ENCODE measurements at places on chromosomes 1 and 21.

DNA sequence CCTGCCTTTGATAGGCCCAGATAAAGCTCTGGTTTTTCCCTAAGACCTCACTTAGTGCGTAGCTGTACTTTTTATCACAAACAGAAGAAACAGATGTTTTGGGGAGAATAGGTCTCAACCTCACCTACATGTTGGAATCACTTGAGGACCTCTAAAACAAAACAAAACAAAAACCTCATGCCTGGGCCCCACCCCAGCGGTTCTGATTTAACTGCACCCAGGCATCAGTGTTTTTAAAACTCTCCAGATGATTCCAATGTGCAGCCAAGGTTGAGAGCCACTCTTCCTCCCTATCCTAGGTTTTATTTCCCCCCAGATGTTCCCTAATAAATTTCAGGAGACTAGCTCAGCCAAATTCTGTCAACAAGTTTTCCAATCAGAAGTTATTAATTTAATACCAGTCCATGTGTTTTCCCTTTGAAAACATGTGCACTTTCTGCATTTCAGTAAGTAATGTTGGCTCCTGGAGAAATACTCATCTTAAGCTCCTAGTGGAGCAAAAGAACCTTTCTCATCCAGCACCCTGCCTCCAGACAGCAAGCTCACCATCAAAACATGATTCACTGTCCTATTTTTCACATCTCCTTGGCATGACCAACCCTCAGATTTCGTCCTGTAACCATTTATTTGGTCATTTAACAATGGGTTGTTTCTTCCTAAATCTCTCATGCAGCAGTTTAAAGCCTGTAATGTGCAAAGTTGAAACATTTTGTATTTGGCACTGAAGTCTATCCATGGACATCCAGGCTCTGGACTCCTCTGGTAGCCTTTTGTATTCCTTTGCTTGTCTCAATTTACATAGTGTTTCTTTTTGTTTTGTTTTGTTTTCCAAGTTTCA lies 27.5 kb downstream of the LRRC8C start:
- no peak for DNase-seq

DNA sequence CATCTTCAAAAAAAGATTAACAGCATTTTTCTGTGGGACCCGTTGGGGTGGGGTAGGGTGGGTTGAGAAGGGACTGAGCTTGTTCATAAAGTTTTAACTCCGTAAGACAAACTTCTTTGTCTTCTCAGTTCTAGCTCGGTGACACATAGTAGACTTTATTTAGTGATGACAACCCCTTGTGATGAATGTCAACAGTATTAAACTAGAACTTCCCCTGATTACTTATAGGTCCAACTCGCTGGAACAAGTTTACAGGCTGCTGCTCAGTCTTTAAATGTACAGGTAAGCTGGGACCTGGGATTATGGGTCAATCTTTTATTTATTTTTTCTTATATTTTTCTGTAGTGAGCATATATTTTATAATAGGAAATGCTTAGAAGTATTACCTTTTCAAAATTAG lies 148.4 kb downstream of the CD247 start:
- DNase-seq, result no peak

GRCh38 chr1:171488190-171488929 lies 3.0 kb downstream of the PRRC2C start:
- DNase-seq, result no peak

DNA sequence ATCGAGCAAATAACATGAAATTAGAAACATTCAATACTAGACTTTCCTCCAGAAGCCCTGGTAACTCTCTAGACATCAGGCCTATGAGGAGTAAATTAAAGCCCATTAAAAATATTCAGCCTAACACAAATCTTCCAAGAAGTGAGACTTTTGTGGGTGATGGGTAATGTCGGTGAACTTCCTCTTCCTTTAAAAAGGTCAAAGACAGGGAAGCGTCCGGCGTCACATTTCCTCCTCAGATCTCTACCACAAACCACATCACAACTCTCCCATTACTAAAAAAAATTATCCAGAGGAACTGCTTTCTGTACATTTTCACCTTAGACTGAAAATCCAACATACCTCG lies 1.4 kb downstream of the EIF4G3 start:
- DNase-seq, result no peak

- no peak for DNase-seq
Measured at GRCh38 chr1:200979574-200980451, 43.7 kb downstream of the KIF21B start.

DNA sequence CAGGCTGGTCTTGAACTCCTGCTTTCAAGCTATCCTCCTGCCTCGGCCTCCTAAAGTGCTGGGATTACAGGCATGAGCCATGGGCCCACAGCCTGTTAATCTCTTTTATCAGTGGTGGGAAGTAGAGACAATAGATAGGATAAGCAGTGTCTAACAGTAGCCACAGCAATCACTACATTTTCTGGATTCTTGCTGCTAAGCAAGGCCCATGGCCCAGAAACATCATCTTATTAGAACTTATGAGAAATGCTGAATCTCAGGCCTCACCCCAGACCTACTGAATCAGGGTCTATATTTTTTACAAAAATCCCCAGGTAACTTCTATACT lies 29.7 kb downstream of the IGFN1 start:
- no peak for DNase-seq

DNA sequence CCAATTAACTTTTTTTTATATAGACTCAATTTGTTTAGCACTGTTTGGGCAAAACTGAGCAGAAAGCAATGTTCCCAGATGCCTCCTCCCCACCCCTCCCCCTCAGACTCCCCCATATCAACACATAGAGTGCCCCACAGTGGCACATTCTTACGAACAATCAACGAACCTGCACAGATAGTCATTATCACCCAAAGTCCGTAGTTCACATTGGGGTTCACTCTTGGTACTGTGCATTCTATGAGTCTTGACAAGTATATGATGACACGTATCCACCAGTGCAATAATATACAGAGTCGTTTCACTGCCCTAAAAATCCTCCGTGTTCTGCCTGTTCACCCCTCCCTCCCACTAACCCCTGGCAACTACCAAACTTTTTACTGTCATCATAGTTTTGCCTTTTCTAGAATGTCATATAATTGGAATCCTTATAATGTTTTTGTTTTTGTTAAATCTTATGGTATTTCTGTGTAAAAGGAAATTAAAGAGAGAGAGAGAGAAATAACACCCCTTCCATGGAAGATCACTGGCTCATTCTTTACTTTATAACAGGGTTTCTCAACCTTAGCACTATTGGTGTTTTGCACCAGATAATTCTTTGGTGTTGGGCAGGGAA lies 37.2 kb upstream of the HNRNPU start:
- DNase-seq, result no peak

DNA sequence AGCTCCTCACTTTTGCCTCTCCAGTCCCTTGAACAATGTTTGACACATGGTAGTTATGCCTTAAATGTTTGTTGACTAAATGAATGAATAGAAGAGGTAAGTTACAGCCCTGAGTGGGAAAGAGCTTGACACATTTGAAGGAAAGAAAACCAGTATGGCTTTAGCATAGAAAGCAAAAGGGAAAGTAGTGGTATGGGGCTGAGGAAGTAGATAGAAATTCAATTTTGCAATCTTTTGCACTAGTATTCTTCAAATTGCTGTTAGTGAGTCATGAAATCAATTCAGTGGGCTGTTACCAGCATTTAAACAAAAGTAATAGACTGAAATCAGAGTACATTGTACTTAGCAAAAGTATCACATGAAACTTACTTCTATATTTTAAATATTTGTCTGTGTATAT lies 21.1 kb downstream of the PLA2G4A start:
- no peak for DNase-seq

- DNase-seq, result peak; percentile 21
Measured at GRCh38 chr1:79373481-79374125, 367.1 kb upstream of the ADGRL4 start.

DNA sequence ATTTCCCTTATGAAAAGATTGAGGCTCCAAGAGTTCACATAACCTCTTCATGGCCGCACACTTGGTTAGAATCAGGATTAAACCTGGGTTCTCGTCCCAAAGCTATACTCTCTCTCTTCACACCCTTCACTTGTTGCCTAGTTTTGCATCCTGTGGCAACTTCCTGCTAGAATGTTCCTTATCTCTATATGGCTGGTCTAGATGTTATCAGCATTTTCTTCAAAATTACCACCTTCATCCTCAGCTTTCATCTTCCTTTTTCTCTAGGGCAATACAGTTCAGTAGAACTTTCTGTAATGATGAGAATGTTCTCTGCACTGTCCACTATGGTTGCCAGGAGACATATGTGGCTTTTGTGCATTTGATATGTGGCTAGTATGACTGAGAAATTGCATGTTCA lies 31.1 kb upstream of the BCAR3 start:
- no peak for DNase-seq

DNA sequence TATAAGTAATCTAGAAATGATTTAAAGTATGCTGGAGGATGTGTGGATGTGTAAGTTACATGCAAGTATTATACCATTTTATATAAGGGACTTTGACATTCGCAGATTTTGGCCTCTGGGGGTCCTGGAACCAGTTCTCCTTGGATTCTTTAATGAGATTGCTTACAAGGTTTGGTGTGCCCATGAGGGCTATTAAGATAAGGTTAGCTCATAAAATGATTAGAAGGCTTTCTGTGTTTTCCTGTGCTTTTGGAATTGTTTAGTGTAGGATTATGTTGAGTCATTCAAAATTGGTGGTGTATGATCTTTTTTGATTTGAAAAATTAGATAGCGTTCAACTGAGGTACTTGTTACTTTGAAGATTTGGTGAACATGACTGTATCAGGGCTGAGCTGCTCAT lies 5.6 kb downstream of the USP25 start:
- DNase-seq, result no peak

GRCh38 chr1:225447650-225448089 lies 19.8 kb upstream of the LBR start:
- no peak for DNase-seq

- DNase-seq, result no peak
Measured at GRCh38 chr21:33618407-33618806, 23.1 kb downstream of the CRYZL1 start.

Measured in skeletal muscle cell (primary cell).